Activated CD4-positive, alpha-beta T cell treated with anti-CD3 and anti-CD28 coated beads, Interleukin-2, amount 50 U/mL, for 24 hours (primary cell): ENCODE measurements at places on chromosomes 4 and X.

GRCh38 chrX:134718105-134718965 is 60.1 kb upstream of the PLAC1 start:
- DNase-seq: no peak

DNA sequence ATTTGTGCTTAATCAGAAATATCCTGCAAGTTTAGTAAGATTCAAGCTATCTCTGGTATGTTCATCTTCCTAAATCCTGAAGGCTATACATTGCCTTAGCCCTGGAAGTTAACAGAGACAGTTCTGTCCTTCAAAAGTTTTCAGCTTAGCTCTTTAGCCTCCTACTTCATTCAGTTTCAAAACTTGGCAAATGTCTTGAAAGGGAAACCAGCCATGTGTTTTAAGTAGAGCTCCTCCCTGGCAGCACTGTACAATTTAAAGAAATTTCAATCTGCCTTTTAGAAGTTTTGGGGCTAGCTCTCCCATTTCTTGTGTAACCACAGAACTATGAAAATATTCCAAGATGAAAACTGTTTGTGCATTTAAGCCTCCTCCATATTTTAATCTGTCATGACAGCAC is 47.0 kb downstream of the FANCB start:
- no peak for DNase-seq

DNA sequence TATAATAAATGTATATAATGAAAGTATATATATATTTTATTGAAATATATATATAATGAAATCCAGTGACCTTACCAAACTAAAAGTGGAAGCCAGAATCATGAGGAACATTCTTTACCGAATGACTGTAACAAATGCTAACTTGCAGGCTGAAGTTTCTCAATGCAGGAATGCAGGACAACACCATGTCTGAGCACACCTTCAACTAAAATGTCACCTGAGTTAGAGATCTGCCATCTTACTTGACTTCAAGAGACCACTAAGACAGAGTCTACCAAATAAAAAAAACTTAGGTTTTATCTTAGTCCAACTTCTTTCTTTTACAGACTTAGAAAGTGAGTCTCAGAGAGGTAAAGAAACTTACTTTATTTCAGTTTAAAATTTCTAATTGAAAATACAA is 176.2 kb downstream of the FSTL5 start:
- DNase-seq: no peak

DNA sequence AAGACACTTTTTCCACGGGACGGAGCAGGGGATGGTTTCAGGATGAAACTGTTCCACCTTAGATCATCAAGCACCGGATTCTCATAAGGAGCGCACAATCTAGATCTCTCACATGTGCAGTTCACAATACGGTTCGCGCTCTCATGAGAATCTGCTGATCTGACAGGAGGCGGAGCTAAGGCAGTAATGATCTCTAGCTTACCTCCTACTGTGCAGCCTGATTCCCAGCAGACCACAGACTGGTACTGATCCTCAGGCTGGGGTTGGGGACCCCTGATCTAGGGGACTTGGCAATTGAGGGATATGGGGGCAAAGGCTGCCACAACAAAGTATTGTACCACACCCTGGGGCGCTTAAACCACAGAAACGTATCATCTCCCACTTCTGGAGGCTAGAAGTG is 25.7 kb downstream of the ZNF185 start:
- no peak for DNase-seq

DNA sequence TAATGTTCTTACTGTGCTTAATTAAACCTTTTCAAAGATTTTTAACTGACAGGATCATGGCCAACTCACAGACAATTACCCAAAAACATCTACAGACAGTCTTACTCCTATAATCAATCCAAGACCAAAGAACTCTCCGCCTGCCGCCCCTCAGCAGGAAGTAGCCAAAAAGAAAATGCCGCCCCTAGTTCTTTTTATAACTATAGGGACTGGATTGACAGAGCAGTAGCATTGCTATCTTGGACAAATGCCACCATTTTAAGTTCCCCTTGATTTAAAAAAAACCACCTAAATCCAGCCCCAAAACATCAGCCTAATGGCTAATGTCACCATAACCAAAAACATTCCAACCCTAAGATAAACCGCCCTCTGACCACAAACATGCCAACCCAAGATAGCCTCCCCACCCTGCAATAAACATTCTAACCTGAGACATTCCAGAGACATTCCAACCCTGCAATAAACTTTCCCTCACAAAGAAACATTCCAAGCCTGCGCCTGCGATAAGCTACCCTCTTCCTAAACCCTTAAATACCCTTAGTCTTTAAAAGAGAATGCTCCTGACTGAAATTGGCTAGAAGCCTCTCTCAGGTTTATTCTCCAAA is 77.0 kb downstream of the COQ2 start:
- no peak for DNase-seq

DNA sequence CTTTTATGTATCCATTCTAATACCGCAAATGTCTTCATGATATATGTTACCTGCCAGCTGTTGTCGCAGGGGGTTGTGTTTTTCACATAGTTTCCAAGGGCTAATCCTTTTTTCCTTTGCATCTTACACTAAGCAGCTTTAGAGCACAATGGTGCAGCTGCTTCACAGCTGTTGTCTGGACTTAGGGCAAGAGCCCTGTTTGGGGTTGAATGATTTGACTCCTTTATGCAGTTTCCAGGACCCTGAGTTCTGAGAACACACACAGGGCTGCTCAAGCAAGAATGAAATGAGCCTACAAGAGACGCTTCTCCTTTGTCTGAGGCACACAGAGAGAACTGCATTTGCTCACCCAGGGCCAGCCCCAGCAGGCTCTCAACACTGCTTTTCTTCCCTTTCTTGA is 20.2 kb downstream of the CCNG2 start:
- no peak for DNase-seq
